Thymus (tissue), 14 donors: ENCODE measurements at places on chromosomes 11 and 22. TPM values are rescaled to one million over a fixed set of nuclear protein-coding genes. Genes with fewer than 3 reads are reported as not detected.

GRCh38 chr11:69861901-69862300 lies 42.7 kb upstream of the FGF3 start:
- DNase-seq: no peak

The INS gene
- 0.42 TPM for total RNA-seq

- no peak for DNase-seq
These were observed 370.4 kb upstream of the ANO3 start for GRCh38 chr11:25961539-25961938.

DNA sequence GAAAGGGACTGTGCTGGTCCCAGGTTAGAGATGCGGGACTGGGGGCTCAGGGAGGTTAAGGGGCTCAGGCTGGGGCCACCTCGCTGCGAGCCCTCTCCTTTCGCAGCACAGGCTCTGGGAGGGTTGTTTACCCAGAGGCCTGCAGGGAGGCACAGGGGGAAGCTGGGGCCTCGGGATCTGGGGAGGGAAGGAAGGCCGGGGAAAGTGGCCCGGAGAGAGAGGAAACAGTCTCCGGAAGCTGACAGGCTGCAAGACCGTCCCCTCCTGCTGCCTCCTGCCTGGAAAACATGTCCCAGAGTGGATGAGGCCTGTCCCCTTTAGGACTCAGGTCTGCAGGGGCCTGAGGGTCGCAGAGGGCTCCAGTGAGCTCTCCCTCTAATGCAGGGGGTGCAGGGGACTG lies 45.4 kb downstream of the MYO7A start:
- no peak for DNase-seq

DNA sequence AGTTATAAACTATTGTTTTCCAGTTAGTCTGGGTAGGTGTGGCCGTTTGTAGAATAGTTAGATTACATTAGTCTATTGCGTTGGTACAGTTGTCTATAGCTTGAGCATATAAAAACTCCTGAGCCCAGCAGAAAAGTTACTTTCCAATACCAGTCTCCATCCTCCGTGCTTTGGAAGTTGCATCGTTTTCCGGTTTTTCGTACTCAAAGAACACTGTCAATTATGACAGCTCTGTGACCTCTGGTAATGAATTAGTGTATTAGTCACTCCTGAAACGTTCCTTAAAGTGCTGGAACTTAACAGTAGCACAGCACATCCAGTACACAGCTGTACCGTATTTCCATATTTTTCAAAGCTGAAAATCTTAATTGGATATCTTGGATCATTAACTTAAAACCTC lies 808 bp upstream of the MSANTD2 start:
- no peak for DNase-seq
